ENCODE measurements at places on chromosomes 4 and X.
A peak's percentile ranks its signal among the peaks of the same experiment; 100 is the strongest.

DNA sequence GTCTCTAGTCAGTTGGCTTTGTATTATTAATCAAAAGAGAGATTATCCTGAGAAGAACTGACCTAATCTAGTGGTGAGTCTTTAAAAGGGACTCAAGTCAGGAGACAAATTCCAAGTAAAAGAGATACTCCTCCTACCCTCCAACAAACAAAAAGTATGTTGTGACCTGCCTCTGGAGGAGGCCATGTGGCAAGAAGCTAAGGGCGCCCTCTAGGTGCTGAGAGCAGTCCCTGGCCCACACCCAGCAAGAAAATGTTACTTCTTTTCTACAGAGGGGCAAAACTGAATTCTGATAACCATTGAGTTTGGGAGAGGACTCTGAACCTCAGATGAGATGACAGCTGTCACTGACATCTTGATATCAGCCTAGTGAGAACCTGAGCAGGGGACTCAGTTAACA, 953.6 kb upstream of the AGA start:
- DNase-seq: no peak

DNA sequence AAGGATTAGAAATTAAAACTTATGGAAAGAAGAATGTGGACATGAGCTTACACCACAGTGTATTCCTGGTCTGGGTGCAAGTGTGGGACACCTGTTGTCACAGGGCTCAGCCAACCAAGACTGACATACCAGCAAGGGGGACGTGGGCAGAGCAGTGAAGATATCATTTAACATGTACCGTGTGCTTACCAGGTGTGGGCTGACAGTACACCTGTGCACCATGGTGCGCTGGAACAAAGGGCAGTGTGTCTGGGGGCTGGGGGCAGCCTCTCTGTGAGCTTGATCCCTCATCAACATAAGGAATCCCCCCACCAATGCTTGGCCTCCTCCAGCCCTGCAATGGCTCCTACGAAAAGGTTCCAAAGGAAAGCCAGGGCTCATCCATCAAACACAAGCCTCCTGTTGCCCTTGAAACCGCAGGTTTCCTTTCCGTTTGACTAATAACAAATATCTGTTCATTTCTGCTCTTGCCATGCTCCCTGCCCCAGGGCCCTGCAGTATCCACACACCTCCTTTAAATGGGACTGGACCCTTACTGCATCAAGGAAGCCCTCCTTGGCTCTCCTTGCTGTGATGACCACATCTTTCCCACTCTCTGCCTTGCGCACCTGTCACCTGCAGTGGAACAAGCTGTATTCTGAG, 16.7 kb downstream of the EVC2 start:
- DNase-seq: no peak

DNA sequence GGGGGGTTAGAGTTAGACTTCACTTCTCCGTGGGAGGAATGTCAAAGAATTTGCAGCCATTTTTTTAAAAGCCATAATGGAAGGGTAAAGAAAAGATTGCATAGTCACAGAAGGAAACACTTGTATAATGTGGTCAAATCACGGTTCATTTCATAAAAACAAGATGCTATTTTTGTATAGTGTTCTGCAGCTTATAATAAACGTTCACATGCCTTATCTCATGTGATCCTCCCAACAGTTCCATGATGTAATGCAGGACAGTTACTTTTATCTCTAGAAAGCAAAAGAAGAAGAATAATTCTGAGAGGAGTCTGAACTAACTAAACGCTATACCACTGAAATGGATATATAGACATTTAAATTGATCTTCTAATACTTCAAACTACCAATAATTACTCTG, 71.3 kb upstream of the CAMK2D start:
- no peak for DNase-seq

GRCh38 chr4:48985976-48986653, at the start of gene CWH43:
CWH43 (plus strand) TSS chr4:48986275; CDS start chr4:48986430, 155 bp downstream.
- DNase-seq: no peak

DNA sequence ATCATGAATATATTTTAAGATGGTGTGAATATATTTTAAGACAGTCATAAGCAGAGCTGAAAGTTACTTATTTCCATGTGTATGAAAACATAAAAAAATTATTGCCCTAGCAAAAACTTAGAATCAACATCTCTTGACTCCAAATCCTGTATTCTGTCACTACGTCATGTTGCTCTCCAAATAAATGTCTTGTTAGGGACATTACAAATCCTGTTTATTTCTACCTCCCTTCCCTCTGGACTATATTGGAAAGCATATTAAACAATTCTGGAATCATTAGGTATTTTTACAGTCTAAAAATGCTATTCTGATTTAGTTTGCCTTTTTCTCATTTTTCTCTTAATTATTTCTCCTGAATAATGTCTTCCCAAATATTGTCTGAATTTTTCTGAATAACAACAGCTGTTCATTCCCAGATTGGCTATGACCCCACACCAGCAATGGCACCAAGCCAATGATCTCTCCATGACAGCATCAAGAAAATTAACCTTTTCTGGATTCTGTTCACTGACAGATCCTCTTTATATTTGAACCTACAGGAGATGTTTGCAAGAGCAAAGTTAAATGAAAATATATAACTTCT, 523.1 kb downstream of the IQCM start:
- no peak for DNase-seq

DNA sequence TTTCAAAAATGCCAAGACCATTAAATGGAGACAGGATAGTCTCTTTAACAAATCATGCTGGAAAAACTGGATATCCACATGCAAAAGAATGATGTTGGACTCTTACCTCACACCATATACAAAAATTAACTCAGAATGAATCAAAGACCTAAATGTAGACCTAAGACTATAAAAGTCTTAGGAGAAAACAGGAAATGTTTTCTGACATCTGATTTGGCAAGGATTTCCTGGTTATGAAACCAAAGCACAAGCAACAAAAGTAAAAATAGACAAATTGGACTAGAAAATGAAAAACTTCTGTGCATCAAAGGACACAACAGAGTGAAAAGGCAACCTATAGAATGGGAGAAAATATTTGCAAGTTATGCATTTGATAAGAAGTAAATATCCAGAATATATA, 37.6 kb downstream of the ARFIP1 start:
- DNase-seq: no peak

DNA sequence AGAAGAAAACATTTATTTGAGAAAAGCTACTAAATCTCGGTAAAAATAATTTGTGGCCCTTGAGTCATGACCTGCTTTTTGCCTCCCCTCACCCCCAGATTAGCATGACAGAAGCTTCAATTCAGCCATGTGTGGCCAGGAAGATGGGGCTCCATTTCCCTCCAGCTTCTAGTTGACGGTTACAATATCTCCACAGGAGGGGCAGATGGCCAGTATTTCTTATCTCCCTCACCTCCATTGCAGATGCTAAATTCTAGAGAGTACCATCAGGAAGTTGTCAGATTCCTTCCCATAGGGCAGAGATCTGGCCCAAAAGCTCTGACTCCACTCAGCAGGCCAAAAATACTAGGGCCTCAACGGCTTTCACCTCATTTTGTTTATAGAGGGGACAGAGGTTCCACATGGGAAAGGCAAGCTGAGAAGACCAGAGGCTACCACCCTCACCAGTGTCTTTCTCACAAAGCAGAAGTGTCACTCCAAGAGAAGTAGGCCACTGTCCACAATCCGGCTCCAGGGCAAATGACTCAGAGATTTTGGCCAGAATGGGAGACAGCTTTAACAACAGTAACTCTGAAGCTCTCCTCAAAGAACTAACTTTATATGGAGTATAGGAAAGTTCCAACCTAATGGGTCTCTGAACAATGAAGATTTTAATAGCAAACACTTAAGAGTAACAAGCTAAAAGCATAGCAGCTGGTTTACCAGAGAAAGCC, 108.3 kb downstream of the TBC1D19 start:
- no peak for DNase-seq

DNA sequence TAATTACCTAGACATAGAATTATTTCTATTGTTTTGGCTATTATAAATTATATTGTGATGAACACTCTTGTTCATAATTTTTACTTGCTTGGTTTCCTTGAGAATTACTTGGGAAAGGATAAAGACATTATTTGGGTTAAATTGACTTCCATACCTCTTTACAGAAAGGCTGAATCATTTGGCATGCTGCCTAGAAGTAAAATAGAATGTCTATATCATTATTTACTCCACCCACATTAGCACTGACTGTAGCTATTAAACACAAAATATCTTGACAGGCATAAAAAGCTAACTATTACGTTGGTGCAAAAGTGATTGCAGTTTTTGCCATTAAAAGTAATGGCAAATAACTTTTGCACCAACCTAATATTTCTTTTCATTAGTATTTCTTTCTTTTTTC, 29.7 kb upstream of the ADH6 start:
- no peak for DNase-seq

GRCh38 chr4:75142850-75143249, 209.9 kb downstream of the PARM1 start:
- no peak for DNase-seq

DNA sequence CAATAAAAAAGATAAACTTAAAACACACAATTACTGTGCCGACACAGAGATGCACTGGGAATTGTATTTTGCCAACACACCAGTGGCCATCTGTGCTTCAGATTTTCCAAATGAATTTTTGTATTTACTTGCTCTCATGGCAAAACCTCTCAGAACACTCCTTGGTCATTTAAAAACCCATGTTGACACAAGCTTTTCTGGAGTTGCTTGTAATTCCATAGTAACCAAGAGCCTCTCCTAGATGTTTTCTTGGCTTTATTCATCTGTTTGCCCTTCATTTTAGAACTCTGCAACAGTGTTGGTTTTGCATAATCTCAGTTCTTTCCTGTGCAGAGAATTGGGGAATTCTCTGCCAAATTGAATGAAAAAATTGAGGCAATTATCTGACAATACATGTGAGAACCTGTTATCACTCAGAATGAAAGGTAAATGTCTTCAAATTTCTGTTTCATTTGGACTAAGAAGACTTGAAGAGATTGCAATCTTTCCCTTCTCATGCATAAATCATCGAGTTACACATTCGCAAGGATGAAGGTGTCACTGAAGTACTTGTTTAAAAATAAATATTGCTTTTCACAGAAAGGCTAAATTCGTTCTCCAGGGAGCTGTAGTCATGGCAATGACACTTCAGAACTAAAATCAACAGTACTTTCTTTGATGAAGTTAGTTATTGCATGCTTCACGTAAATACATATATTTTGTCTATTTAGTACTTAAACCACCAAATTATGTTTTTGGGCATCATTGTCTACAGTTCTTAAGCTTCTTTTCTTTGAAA, 301.8 kb upstream of the CTSO start:
- DNase-seq: no peak

DNA sequence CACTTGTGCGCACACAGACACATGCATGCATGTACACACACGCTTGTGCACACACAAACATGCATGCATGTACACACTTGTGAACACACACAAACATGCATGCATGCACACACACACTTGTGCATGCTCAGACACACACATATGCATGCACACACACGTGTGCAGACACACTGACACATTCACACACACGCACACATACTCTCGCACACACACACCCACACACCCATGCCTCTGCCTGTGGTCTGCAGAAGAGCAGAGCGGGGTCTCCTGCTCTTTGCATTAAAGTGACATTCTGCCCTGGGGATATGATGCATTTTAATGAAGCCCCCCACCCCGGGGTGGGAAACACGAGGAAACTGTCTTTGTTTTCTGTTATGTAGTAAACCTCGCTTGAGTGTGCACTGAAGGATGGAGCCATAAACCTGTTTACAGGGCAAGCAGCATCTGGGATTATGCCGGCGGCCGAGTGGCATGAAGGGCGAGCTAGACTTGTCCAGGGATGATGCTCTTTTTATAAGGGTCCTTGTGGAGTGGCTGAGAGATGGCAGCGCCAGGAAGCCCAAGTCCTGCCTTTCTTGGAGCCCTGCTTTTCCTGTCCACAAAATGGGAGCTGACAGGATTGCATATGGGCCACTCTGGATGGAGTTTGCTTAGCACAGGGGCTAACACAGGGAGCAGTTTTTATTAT, 17.8 kb downstream of the PSAPL1 start:
- DNase-seq: peak; percentile 26

Measured in naive thymus-derived CD8-positive, alpha-beta T cell (primary cell).